Smooth muscle cell of trachea (primary cell): ENCODE measurements at places on chromosomes 1 and 21. TPM values are rescaled to one million over a fixed set of nuclear protein-coding genes. Genes with fewer than 3 reads are reported as not detected.

The C1orf52 gene
- total RNA-seq = 11.3 and 15.5 TPM in 2 replicates

The FAM177B gene
- not detected in 2 replicates for total RNA-seq

The HCN3 gene
- 0.87 and 0.99 TPM in 2 replicates for total RNA-seq

The OR2L3 gene
- total RNA-seq = not detected in 2 replicates

The RSRP1 gene
- total RNA-seq = 125 and 149 TPM in 2 replicates

The BGLAP gene
- total RNA-seq = 0.83 TPM in 1 of 2 replicates, not detected in the other

The LCE1B gene
- not detected in 2 replicates for total RNA-seq

The HEYL gene
- total RNA-seq = not detected in 2 replicates

The PTP4A2 gene
- 312 and 322 TPM in 2 replicates for total RNA-seq
